Hematopoietic multipotent progenitor cell treated with erythropoietin and hydrocortisone succinate and interleukin-3 and kit ligand, for 8 days (in vitro differentiated cells): ENCODE measurements at places on chromosomes 5 and 9.

DNA sequence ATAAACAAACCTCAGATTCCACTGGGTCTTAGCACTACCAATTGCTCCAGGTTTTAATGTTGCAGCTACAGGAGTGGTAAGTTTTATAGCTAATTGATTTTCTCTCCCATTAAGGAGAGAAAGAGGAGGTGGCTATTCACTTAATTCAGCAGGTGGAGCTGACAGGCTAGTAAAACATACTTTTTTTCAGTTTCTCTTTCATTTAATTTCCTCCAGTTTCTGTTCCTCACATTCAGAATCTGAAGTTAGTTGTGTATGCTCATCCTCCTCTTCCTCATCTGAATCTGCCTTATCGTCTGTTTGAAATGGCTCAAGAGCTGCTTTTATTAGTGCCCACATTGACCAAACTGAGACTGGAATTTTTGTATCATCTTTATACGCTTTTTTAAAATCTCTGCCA lies 98.0 kb downstream of the PLPPR1 start:
- no peak for DNase-seq

DNA sequence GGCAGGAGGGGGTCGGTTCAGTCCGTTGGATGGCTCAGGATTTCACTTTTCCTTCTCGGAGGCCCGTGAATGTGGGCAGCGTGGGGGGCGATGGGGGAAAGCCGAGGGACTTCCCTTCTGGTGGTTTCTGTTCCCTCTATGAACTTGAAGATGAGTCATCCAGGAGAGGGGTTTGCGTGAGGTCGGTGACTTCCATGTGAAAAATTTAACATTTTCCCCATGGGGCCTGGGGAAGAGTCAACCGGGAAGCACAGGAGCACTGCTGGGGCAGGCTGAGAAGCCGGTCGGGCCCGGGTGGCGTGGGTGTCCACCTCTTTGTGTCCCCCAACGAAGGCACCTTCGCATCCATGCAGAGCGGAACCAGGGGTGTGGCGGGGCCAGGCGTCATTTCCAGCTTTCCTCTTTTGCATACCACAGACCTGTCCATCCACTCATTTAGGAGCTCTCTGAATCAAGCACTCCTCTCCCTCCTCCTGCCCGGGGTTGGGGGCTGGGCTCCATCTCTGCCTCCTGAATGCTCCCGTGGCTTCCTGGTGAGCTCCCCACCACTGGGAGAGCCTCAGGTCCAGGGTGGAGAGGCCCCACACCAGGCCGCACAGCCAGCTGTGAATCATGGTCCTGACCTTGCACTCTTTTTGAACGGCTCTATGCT lies 68.4 kb downstream of the ANKRD33B start:
- no peak for DNase-seq

- no peak for DNase-seq
Measured at GRCh38 chr5:96753848-96754247, 53.9 kb downstream of the ERAP1 start.

DNA sequence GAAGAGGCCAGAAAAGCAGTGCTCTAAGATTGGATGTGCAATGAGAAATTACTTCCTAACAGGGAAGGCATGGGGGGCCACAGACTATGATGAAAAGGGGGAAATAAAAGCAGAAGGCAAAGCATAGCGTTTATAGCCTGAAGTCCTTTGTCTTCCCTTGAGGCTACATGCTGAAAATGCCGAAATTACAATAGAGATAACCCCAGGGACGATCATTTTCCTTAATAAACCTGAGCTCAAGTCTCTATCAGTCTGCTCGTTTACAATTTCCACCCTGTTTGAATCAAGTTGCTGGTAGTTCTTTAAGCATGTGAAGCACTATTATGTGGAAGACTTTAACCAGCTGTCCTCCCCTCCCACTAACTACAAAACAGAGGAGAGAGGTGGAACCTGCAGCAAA lies 60.4 kb downstream of the FREM1 start:
- no peak for DNase-seq

DNA sequence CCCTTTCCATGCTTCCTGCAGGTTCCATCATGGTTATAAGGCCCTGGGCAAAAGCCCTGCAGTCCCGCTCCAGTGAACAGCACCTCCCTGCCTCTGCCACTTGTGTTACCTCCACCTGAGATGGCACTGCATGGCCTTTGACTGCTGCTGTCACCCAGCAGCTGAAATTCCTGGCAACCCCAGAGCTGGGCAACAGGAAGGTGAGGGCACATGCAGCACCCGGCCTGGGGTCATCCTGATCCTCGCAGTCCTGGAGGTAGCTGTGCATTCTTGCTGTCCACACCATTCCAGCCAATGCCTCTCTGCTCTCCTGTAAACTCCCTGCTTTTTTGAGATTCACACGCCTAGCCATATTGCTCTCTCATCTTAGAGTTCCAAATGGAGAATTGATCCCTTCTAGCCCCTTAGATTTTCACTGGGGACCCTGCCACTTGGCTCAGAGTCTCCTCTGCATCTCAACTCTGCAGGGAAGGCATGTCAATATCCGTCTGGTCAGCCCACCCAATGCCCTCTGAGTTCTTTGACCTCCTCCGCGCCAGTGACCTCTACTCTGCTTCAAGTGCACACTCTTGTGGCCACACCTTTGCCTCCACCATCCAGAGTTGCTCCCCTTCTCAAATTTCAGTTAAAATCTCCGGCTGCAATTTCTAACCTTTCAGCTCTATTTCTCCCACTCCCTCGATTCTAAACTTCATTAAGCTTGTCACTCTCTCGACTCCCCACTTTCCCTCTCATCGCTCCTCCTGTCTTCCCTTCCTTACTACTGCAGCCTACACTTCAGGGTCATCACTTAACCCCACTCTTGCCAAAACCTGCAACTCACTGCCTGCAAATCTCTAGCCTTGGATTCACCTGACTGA lies 93.4 kb downstream of the ANKH start:
- no peak for DNase-seq

- DNase-seq = no peak
Measured at GRCh38 chr9:31034311-31034710, 1350.1 kb upstream of the ACO1 start.

DNA sequence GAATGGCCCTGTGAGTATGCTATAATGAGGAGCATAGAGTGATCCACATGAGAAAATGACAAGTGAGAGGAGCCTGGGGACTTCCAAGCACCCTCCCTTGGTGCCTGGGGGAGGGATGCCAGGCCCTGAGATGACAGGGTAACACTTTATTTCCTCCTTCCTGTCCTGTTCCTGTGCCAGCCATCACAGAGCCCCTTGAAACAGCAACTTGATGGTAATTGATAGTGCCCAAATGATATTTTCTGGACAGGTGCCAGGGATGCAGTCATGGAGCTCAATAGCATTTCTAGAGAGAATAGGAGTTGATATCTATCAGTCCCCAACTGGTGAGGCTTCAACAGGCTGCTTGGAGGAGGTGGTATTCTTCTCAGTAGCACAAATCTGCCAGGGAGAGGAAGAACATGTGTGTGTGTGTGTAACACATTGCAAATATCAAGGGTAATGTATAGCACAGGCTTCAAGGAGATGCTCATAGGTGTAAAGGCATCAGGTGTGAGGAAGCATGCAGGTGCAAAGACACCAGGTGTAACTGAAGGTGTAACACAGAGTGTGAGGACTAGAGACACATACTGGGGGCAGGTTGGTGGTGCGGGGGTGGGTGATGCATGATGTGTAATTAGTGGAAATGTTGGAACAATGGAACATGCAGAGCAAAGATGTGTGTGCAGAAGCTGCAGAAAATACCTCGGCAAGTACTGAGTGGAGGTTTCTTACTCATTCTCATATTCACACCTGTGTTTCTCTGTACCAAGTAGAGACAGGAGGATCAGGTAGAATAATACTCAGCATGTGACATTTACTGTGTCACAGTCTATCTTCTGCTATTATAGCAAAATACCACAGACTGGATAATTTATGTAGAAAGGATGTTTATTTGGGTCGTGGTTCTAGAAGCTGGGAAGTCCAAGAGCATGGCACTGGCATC lies 18.1 kb upstream of the WWC1 start:
- DNase-seq = no peak

DNA sequence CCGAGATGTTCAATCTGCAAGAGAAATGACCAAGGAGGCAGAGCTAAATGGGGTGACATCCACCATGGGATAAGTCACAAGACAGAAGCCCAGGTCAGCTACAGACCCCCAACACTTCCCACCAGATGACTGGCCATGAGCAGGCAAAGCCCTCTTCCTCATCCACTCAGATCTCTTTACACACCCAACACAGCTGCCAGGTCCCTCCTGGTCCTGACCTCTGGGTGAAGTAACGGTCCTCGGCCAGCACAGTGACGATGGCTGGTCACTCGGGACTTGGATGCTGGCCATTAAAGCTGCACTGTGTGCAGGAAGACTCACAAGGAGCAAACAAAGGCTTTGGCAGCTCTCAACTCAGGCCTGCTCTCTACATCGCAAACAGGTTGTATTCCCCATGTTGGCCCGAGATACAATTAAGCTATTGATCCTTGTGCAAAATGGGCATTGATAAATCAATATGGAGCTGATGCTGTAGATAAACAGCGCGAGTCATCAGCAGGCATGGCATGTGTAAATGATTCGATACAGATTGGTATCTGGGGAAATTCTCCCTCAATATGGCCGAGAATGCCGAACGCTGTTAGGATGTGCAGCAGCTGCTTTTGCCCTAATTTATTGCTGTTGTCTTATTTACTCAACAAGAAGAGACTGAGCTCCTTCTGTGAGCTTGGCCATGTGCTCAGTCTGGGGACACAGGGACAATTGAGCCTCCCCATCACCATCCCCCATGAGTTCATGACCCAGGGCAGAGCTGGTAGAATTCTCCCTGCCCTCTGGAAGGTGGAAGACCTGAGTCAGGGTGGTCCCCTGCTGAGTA lies 98.7 kb downstream of the C5orf15 start:
- DNase-seq = no peak

GRCh38 chr5:142821733-142822487 lies 51.7 kb downstream of the ARHGAP26 start:
- peak; percentile 70 for DNase-seq

DNA sequence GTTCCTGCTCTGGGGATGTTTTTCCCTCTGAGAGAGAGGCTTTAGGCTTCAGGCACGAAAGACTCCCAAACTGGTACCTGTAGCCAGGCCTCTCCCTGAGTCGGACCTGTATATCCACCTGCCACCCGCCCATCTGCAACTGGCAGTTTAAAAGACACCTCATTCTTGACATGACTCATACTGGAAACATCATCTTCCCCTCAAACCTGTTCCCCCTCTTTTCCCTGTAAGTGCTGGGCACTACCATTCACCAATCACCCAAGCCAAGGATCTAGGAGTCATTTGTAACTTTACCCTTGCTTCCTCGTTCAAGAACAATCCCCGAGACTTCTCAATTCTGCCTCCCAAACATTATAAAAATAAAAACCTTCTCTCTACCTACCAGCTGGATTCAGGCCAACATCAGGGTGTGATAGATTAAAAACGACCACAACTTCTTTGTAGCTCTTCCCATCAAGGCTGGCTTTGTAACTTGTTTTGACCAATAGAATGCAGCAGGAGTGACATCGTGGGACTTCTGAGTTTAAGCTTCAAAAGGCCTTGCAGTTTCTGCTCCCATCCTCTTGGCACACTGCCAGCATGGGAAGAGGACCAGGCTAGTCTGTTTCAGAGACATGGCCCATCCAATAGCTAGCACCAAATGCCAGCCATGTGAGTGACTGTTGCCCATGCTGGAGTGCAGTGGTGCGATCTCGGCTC lies 1.8 kb upstream of the WDR31 start:
- peak; percentile 96 for DNase-seq

DNA sequence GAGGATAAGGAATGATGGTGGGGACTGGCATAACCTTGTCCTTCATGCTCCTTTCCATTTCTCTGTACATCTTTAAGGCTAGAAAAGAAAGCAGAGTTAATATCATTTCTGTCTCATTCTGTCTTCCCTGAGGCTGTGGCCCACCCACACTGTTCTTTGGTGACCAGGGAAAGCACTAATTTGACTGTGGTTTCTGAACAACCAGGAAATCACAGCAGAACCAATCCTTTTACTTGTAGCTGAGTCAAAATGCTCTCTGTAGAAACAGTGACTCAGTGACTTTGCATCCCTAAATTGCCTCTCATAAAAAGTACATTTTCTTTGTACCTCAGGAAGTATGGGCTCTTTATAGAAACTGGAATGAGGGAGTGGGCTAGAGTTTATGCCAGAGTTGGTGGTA lies 28.1 kb downstream of the IL33 start:
- DNase-seq = no peak

DNA sequence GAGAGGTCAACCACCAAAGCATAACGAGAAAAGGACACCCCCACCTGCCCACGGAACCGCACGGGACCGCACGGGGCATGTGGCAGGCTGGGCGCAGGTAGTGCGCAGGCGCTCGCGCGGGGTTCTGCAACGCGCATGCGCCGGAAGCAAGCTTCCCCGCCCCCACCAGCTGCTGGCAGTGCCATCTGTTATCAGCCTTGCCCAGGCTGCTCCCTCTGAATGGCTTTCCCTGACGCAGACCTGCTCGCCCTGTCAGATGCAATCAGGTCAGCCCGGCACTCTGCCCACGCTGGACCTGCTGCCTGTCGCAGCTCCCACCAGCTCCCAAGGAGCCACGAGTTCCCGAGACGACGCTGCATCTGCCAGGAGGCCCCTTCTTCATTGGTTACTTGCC lies 22.8 kb downstream of the PTCH1 start:
- DNase-seq = no peak

DNA sequence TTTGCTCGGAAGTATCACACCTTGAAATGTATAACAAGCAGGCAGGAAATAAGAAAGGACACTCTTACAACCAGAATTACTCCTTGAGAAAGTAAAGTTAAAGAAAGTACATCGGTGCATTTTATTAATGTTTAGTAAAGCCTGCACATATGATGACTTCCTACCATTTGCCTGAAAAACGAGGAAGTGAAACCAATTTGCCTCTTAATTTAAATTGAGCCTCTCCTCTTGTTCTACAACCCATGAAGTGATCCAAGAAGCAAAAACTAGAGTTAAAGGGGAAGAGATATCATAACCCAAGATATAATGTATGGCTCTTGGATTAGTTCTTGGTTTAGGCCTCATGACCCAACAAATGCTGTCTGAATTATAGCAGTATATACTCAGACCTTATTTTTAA lies 95.6 kb downstream of the GNAQ start:
- DNase-seq = no peak

DNA sequence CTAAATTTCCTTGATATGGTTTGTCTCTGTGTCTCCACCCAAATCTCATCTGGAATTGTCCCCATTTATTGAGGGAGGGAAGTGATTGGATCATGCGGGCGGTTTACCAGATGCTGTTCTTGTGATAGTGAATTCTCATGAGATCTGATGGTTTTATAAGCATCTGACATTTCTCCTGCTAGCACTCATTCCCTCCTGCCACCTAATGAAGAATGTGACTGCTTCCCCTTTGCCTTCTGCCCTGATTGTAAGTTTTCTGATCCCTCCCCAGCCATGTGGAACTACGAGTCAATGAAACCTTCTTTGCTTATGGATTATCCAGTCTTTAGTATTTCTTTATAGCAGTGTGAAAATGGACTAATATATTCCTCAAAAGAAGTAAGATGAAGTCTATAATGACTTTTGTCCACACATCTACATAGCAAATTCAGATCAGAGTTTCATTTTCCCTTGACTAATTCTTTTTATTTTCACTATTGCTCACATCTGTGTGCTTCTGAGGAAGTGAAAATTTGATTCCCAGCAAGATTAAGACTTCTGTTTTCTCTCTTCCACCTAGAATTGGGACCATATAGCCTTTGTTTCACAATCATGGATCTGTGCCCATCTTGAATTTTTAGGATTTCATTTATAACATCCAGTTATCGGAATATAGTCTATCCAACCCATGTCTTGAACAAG lies 393.5 kb downstream of the DMAC1 start:
- DNase-seq = no peak
